ENCODE measurements at places on chromosomes 2 and 18. TPM values are rescaled to one million over a fixed set of nuclear protein-coding genes. Genes with fewer than 3 reads are reported as not detected.

DNA sequence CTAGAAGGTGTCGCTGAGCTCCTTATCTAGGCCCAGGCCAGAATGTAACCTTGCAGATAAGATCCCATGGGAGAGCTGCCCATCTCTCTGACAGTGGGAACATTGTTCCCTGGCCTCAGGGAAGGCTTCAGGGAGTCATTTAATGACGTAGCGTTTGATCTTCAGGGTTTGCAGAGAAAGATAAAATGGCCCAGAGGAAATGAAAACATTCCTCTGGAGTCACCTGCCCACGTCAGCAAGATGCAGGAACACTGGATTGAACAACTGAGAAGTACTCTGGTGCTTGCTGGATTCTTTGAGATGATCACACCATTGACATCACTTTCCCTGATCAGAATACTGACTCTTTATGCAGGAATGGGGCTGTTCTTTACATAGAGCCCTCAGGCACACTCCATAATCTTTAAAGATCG lies 51.6 kb downstream of the MAPK4 start:
- no peak for DNase-seq

GRCh38 chr2:102235491-102235890 lies 48.7 kb downstream of the IL1RL2 start:
- no peak for DNase-seq

DNA sequence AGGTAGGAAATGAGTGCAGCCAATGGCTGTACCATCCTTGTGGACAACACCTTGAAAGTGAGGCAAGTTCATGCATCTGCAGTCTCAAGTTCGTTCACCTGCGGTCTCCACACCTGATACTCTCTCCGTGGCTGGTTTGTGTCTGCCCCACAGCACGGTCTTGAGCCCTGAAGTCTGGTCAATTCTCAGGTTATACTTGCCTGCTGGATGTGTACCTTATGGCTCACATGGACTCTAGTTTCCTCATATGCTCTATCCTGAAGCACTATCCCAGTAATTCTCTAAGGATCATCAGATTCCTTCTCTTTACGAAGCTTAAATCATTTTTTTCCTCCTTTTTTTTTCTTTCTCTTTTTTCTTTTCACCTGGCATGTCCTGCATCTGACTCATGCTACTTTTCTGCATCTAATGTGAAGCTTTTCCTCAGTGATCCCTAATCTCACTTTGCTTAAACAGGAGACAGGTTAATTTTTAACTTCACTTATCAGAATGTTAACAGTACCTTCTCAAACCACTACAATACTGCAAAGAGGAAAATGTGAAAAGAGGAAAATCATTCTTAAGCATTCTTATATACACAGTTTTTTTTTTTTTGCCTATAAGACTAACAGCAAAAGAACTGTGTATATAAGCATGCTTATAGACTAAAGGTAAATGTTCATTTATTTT lies 511.2 kb downstream of the SOX11 start:
- no peak for DNase-seq

The PTRHD1 gene
- total RNA-seq = 28.7 TPM
